ENCODE measurements at places on chromosomes 5 and 9.
A peak's percentile ranks its signal among the peaks of the same experiment; 100 is the strongest.

DNA sequence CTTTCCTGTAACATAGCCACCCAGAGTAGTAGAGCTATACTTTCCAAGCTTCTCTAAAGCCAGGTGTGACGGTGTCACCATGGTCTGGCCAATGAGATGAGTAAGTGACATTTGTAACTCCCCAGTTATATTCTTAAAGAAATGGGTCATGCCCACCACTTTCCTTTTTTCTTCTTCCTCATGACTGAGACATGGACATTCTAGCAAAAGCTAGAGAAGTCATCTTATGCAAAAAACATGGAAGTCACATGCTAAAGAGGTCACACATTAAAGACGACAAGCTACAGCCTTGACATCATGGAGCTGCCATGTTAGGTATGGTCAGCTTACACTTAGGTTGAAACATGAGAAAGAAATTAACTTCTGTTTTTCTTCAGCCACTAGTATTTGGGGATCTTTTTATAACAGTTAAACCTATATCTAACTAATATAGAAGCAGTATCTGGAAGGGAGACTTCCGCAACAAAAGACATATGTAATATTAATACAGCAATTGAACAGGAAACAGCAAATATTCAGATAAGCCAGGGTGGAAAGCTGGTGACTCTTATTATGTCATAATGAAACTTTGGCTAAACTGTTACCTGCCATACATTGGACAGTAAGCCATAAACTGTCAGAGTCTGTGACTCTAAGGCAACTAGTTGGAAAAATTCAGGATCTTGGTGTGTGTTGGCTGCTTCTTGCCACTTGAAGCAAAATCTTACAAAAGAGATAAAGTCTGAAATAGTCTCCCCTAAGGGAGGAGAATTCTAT lies 54.7 kb upstream of the SNX2 start:
- DNase-seq = no peak

DNA sequence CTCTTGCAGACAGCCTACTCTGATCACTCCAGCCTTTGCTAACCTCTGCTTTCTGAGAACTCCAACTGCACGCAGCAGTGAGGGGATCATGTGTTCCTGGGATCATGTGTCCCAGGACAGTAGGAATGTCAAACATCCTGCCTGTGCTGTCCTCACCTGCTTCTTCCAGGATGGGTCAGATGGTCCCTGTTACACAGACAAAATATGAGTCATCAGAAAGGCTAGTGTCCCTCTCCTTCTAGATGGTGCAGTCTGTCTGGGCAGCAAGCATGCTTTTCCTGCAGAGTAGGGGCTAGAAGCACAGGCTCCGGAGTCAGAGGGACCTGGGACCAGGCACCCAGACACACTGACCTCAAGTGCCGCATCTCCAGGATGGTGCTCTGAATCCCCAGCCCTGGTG lies 20.1 kb upstream of the SLC25A48 start:
- DNase-seq = peak; percentile 8

GRCh38 chr5:52655163-52655562 lies 132.6 kb upstream of the ITGA1 start:
- no peak for DNase-seq

DNA sequence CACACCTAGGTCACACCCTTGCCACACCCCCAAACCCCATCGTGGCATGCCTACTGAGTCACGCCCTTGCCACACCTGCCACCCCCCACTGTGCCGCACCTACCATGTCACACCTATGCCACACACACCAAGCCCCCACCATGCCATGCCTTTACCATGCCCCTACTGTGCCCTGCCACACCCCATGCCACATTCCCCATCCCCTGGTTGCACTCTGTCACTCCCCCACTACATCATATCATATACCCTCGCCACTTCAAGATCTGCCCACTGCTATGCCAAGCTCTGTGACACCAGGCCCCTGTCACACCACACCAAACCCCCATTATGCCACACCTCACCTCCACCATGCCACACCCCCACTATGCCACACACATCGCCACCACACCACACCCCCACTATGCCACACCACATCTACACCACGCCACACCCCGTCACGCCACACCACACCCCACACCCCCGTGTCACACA lies 101.2 kb downstream of the OLFM1 start:
- no peak for DNase-seq

GRCh38 chr5:111124793-111125192 lies 32.6 kb downstream of the WDR36 start:
- no peak for DNase-seq

- no peak for DNase-seq
These were observed 10.5 kb upstream of the FRMPD1 start for GRCh38 chr9:37640246-37640645.

DNA sequence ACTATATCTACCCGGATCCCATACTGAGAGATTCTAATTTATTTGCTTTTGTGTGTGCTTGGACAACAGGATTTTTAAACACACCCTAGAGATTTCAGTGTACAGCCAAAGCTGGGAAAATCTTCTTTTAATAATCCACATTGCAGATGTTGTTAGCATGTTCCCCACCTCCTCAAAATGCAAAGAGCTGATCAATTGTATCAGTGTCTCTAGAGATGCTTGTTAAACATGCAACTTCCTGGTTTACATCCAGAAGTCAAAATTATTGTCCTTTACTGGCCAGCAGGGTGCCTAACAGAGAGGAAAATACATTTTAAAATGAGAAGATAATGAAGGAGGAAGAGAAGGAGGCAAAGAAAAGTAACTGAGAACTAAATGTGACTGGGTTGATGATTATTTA lies 793.3 kb downstream of the SEMA5A start:
- no peak for DNase-seq

- DNase-seq = no peak
These were observed 171.1 kb downstream of the ARHGEF28 start for GRCh38 chr5:73797132-73797510.
